Stimulated activated CD8-positive, alpha-beta memory T cell treated with anti-CD3 and anti-CD28 coated beads, Interleukin-4, amount 100 ng/mL, for 1 hour (primary cell): ENCODE measurements at places on chromosomes 5 and 9.

GRCh38 chr5:53343187-53343586 is 137.2 kb upstream of the FST start:
- no peak for DNase-seq

DNA sequence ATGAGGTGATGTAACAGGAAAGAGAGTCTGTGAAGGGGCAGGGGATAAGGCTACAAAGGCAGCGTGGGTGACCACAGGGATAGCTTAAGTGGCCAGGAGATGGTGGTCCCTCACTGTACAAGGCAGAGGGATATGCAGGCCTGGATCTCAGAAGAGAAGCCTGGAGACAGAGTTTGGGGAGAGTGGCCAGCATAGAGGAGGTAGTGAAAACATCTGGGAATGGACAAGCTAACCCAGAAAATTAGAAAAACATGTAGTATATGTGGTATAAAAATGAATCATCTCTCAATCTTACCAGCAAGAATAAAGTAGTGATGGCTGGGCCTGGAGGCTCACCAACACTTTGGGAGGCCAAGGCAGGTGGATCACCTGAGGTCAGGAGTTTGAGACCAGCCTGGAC is 349.2 kb upstream of the KLF4 start:
- no peak for DNase-seq

- DNase-seq, result no peak
Observed at GRCh38 chr5:39197556-39197955, 21.8 kb downstream of the FYB1 start.

GRCh38 chr5:159207222-159207685 is 2.1 kb downstream of the RNF145 start:
- DNase-seq, result no peak

- DNase-seq, result no peak
Observed at GRCh38 chr9:72622186-72622585, 100.8 kb downstream of the TMC1 start.

DNA sequence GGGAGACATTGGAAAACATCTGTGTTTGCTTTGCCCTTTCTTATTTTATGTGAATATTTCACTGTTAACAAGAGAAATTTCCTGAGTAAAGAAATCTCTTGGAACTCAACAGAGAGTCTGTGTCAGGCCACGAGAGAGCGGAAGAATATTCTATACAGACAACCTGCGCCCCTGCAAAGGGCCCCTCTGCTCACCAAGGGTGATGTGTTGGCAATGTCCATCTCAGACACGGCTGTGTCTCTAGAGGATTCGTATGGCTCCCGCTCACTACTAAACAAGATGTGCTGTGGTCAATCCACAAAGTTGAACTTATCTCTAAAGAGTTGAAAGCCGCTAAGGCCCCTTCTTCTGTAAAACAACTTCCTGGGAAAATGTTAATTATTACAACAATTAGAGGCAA is 241.0 kb upstream of the IRX1 start:
- DNase-seq, result no peak

- DNase-seq, result no peak
Observed at GRCh38 chr5:135538261-135538660, 2.5 kb upstream of the NEUROG1 start.

DNA sequence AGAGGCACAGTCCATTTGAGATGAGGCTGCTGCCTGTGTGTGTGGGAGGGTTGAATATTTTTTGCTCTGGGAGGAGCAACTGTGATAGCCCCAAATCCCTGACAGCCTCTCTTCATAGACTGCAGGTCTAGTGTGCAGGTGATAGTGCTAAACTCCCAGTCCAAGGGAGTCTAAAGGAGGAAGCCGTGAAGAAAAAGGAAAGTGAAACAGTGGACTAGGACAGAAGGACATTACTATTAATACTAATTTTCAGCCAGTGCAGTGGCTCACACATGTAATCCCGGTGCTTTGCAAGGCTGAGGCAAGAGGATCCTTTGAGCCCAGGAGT is 295.0 kb downstream of the PDE4D start:
- DNase-seq, result no peak

DNA sequence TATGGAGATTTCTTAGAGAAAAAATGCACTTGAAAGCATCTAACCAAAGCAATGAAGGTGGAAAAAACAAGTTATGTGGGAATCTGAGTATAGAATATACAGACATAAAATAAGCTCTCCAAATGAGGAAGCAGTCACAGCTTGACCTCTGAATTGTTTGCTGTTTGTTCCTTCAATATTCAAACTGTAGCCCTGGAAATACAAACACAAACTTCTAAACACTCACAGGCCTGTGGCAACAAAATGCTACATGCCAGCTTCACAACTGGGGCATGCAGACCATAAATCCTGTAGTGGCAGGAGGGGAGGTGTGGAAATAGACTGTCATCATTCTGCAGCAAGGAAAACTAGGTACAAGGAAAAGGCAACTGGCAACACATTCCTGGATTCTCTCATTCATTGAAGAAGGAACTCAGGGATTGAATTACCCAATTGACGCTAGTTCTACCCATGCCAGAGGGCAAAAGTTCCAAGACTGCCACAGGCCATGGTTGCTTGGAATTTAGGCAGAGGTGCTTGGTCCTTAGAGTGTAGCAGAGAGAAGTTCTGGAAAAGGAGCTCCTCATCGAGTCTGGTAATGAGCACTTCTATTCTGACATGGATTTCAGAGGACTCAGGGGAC is 349.6 kb downstream of the PDE4D start:
- DNase-seq, result no peak

DNA sequence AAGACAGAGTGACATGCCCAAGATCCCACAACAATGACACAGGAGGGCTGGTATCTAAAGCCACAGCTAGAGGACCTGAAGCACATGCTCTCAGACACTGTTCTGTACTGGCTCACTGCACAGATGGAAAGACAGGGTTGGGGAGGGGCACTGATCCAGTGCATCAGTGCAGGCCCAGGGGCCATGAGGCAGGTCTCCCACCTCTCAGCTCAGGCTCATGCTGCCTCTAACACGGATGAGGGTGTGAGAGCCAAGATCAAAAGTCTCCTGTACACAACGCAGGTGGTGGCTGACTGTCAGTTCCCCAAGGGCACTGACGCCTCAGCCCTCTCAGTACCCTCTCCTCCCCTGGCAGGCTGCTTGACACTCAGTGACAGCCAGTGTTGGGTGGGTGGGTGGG is 10.9 kb downstream of the RAPGEF1 start:
- no peak for DNase-seq

DNA sequence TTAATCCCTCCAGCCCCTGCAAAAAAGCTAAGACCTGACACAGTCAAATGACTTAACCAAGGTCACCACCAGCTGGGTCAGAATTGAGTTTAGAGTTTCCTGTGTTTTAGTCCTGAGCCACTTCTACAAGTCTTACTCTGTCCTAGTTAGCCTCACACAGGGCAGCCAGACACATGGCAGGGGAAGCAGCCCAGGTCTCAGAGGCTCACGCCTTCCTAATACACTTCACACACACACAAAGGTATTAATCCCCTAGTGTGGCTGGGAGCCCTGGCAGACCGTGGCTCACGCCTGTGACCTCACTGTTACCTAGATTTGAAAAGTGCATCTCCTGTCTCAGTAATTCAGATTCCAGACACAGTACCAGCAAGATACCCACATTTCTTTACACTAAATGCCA is 77.4 kb upstream of the WWC1 start:
- no peak for DNase-seq
